ENCODE measurements at places on chromosomes 12 and 14.

DNA sequence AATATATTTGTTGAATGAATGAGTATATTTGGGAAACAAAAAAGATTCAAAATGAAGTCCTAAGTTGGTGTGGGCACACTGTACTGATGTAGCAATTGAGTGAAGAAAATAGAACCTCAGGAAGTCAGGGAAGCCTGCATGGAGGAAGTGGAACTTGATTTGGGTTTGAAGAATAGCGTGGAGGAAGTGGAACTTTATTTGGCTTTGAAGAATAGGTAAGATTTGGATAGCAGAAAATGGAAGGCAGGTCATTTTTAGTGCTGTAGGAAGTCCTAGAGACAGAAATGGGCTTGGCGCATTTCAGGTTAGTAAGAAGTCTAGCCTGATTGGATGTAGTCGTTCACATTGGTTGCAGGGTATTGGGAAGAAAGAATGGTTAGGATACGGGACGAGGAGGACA lies 5.4 kb downstream of the C12orf75 start:
- DNase-seq = no peak

DNA sequence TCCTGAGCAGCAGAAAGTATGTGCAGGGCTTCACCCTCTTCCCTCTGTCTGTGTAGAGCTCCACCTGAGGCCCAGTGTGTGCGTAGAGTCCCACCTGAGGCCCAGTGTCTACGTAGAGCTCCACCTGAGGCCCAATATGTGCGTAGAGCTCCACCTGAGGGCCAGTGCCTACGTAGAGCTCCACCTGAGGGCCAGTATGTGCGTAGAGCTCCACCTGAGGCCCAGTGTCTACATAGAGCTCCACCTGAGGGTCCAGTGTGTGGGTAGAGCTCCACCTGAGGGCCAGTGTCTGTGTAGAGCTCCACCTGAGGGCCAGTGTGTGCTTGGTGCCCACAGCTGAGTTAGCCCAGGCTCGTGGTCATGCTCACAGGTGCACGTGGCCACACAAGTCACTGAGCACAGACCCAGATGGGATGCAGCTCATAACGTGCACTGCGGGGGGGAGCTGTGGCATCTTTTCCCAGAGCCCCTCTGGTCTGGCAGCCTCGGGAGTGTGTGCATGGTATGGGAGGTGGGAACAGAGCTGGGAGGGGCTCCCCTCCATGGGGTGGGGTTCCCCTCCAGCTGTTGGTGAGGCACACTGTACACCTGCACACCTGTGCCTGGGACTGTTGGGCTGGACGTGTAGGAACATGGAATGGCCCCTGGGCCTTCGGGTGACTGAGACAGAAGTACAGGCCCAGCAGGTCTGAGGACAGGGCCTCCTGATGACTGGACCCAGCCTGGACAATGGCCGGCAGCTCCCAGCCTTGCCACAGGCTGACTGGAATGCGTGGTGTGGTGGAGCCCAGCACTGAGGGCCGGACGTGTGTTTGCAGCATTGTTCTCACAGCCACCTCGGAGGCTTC lies 20.1 kb downstream of the PACS2 start:
- no peak for DNase-seq

DNA sequence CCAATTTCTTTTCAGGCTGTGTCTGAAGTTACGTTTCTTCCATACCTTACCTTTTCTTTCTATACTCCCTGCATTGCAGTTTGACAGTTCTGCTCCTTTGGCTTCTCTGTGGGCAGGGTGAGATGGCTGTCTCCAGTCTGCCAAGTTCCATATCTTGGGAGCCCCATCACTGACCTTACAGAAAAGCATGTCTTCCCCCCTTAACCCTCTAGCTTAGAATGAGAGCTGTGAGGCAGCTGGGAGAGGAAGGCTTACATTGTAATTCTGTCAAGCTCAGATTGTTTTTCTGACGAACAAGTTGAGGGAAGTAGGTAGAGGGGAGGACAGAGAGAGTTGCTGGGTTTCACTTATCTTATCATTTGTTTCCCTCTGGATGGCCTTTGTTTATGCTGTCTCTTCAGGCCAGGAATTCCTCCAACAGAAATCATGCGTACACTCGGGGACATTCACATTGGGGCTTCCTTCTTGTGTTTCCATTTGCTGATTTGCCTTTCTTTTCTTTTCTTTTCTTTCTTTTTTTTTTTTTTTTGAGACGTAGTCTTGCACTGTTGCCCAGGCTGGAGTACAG lies 9.3 kb downstream of the DAAM1 start:
- no peak for DNase-seq

DNA sequence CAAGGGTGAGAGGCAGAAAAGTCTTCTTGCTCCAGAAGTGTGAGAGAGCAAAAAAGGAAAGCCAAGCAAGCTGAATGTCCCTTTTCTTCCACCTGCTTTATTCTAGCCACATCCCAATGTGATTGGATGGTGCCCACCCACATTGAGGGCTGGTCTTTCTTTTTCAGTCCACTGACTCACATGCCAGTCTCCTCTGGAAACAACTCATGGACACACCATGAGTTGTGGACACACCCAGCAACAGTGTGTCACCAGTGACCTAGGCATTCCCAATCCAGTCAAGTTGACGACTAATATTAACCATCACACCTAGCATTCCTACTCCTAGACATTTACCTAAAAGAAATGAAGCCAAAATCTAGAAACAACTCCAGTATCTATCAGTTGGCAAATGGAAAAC lies 7.2 kb upstream of the DICER1 start:
- no peak for DNase-seq

DNA sequence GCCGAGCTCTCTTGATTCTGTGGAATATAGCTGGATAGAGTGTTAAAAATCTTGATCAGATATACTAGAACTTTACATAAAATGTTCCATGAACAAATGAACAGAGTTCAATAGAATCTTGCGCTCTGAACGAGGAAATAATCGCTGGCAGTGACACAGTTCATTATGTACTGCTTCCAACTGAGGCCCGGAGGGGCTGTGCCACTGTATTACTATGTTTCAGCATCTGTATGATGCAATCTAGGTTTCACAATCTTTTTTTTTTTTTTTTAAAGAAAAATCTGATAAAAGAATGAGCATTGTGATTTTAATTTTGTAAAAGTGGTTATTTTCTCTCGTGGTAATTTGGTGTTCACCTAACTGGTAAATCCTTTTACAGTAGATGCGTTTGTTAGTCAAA lies 77.2 kb downstream of the FERMT2 start:
- DNase-seq = no peak

All from NCI-H446 treated with DMSO at 0.1 percent for 48 hours (cell line).